Stimulated activated CD4-positive, alpha-beta T cell treated with anti-CD3 and anti-CD28 coated beads, Interleukin-1b, Interleukin-23, amount 100 ng/mL, for 1 hour (primary cell): ENCODE measurements at places on chromosomes 3 and 15.

DNA sequence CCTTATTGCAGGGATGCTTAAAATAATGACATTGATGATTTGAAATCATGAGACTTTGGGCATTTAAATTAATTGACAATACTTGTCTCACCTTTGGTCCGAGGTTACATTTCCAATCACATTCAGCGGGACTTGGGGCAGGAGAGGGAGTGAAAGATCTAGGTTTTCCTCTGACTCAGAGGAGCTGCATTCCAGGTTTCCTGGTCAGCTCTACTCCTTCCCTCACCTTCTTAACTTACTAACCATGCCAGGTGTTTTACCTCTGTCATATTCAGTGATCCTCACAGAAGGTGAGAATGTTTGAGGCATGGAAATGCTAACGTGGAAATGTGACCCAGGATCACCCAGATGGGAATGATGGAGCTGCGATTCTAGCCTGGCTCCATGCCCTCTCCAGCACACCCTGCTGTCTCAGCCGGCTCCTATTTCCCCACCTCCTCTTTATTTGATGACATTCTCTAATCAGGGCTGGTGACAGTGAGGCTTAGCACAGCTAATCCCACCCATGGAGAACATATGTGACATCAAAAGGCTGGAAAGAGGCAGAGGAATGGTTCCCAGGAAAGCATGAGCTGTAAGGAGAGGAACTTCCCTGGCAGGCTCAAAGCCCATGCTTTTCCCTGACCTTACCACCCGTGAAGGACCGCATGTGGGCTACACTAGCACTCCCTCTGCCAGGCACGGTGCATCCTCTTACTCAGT is 38.7 kb downstream of the THSD4 start:
- DNase-seq = no peak

DNA sequence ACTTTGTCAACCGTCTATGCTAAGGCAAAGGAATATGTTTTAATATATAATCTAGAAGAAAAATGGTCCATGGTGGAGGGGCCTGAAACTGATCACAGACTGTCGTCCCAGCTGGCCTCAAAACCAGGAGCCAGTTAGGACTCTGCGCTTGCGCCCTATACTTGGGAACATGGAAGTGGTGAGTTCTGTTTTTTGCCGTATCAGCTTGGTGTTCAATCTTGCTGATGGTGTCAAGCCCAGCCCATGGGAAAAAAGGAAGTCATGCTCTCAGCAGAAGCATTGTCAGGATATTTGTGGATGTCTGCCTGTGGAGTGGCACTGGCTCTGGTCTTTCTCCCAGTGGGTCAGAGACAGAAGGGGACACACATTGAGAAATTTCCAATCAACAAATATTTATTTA is 342.0 kb upstream of the CTDSPL start:
- DNase-seq = no peak

GRCh38 chr3:65758876-65759598 is 279.7 kb downstream of the MAGI1 start:
- DNase-seq = no peak

- no peak for DNase-seq
Measured at GRCh38 chr3:21020681-21021080, 730.3 kb downstream of the ZNF385D start.

DNA sequence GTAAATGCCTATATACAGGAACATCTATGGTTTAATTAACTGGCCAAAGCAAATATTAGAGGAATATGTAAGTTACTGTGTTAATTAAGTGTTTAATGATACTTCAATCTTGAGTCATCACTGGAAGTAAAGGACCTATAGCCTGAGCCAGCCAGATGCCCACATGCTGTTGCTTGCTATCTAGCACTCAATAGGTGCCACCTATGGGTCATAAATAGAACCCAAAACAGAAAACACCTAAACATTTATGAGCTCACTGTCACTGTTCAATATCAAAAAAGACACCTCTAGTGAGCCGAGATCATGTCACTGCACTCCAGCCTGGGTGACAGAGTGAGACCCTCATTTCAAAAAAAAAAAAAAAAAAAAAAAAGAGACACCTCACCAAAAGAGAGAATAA is 48.4 kb upstream of the IP6K2 start:
- no peak for DNase-seq

DNA sequence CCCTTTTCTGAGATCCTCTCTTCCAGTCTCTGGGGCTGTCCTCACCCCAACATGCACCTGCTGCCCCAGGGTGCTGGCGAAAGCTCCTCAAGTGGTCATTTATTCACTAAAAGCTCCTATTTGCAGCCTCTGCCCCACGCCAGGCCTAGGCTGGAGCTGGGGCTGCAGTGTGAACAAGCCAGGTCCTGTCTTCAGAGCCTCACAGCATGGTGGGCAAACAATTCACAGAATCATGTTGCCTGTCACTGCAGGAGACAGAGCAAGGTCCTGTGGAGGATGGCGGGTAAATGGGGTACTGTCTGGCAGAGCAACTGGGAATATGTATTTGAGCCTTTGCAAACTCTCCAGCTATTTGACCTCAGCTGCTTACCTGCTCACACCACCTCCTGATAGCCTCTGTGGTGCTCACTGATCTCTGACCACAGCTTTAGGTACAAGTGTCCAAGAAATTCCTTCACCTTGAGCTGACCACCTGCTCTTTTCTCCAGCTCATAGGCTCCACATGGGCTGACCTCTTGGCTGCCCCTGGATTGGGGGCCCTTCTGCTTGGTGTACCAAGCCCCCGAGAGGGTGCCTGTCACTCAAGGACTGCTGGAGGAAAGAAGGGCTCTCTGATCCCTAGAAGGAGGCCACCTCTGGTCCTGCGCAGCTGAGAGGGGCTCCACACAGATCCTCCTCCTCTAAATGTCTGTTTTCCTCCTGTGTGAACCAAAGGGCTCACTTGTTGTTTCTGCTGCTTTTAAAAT is 35.6 kb downstream of the AMOTL2 start:
- DNase-seq = no peak

DNA sequence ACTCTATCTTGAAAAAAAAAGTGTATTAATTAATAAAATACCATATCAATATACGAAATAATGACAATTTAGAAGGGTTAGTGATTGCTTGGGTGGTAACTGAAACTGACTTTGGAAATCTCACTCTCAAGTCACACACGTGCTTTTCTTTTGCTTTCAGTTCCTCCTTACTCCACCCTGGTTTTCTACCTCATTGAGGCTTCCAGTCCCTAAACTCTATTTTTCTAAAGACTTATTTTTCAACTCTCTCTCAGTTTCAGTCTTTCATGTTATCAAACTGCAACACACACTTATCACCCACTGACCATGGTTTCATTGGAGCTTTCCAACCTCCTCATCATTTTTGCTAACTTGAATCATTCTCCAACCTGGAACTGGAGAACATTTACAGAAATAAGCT is 23.5 kb downstream of the IL12A start:
- DNase-seq = no peak

DNA sequence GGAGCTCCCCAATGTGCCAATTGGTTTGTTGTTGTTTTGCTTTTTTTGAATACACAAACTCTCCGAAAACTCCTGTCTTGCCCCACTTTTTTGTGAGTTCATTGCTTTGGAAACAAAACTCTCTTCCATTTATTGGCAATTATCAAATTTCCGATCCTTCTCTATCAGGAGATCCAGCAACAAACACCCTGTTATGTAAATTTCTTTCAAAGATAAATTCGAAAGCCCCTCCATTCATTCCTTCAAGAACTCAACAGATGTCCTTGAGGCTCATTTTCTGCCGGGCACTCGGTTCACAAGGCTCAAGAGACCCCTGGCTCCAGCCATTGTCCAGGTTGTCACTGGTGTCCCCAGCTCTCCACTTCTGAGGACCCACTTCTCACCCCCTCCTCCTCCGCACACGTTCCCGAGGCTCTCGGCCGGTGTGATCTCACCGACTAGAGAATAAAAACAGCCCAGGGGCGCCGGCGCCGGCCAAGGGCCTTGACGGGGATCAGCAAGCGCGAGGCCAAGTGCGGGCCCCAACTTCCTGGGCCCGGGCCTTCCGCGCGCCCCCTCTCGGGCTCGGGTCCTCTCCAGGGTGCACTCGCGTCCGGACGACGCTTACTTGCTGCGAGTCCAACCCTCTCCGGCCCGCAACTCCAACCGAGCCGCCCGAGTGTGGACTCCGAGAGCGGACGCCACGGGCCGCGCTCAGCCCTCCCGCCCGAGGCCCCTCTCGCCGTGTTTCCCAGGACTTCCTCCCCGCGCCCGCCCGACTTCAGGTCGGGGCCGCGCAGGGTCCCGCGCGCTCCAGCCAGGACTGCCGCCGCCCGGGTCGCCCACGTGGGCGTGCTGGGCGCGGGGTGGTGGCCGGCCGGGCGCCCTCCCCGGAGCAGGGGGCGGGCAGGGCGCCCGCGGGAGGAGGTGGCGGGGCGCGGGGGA is 533 bp upstream of the SMAD3 start:
- DNase-seq = no peak

DNA sequence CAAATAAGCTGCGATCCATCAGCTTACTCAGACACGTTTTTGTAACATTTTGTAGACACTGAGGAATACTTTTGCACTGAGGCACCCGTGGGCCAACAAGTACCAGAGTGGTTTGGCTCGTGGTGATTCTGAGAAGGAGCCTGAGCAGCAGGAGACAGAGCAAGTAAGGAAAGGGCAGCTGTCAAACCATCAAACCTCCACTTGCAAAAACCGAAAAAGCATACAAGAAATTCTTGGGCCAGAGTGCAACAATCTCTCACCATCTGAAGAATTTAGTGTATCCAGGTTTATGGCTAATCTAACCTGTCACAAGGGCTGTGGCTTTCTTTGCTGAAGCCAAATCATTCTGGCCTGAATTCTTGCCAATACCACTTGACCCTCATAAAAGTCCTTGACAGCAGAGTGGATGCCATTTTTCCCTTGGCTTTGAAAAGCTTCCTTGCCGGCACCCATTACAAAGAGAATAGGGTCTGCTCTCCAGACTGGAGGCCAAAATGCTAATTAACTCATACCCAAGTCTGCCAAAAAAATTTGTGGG is 56.7 kb downstream of the MYO1E start:
- no peak for DNase-seq

GRCh38 chr15:41104234-41104633 is 11.8 kb downstream of the INO80 start:
- DNase-seq = no peak

DNA sequence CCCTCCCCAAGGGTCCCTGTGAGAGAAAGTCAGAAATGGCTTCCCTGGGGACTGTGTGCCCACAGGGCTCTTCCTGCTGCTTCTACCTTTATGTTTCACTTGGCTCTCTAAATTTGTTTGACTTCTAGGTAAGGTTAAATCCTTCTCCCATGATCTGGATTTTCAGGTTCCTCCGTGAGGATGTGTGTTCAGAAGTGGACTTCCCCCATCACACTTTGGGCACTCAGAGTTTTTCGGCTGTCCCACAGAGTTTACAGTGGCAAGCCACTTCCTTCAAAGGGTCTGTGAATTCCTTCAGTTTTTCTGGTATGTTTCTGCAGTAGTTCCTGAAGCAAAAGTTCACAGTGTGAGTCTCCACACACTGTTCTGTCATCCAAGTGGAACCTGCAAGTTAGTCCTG is 30.9 kb upstream of the RARB start:
- DNase-seq = no peak

GRCh38 chr15:30930422-30930821 is 26.7 kb downstream of the FAN1 start:
- DNase-seq = no peak

DNA sequence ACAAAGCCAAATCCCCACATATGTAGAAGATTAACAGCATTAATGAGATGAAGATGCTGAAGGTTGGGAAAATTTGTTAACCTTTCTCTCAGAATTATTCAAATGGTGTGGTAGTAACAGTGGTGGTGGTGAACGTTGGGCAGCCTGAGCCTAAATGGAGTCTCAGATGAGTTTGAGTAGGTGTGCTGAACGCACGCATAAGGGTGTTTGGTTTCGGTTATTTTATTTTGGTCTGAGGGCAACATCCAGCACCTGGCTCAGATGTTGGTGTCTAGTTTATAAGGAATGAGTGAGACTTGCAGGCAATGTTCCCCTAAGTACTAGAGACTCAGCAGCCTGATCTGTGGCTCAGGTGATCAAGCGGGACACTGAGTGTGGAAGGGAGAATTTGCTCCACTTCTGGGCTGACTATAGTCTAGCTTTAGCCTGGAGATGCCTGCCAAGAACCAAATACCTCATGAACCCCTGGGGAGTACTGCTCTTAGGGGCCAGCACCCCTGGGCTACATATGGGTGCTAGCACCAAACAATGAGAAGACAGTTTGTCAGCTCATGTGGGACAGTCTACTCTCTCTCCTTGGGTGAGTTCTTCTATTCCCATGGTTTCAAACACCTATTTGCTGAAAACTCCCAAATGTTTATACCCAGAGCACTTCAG is 39.5 kb upstream of the ATP2C1 start:
- DNase-seq = no peak

- DNase-seq = no peak
Measured at GRCh38 chr3:126696701-126697267, 7.3 kb upstream of the CHCHD6 start.

- DNase-seq = no peak
Measured at GRCh38 chr15:25687276-25687675, 175.9 kb downstream of the ATP10A start.

DNA sequence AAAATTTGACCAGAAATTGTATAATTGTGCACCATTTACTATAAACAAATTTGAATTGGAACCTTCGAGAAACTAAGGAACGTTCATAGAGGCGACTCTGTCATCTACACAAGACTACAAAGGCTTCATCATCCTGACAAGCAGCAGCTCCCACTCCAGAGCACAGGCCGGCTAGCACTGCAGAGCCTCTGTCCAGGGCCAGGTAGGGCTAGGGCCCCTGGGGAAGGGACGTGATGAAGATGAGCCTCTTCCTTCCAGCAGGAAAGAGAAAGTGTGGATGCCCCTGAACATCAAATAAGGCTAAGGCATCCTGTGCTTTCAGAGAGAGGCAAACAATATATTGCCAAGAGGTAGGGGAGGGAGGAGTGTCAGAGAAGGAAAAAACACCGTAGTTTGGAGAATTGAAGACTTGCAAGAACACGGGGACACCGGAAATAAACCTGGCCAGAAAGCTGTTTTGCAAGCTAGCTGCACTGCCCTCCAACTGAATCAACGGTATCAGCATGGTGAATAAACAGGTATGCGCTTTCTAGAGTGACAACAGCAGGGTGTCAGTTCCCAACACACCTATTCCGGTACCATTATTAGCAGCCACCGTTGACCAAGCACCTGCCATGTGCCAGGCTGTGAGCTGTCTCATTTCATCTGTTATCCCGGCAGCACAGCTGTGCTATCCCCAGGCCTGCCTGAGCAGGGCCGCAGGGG is 12.4 kb downstream of the XXYLT1 start:
- DNase-seq = no peak

DNA sequence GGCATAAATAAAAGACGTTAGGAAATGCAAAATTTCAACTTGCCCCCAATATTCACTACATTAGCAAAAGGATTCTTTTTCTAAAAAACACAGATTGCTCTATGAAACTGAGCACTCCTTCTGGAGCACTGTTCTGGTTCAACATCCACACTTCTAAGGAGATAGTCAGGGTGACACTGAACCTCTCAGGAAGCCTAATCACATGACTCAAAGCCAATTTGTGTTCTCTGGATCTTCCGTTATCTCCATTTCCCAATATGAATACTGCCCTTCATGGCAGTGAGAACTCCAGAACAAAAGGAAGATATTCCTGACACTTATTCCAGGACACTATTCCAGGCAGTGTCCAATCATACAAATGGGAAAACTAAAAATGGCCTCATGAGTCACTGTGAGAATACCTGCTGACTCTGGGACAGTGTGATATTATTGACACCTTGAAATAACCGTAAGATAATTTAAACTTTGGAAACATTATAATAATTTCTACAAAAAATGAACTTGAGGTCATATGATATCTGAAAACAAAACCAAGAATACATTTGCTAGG is 21.4 kb upstream of the TRPM7 start:
- no peak for DNase-seq
